IMR-90 (cell line): ENCODE measurements at places on chromosomes 2 and 18. TPM values are rescaled to one million over a fixed set of nuclear protein-coding genes. Genes with fewer than 3 reads are reported as not detected.

GRCh38 chr2:24886126-24886501 is 33.9 kb downstream of the ADCY3 start:
- DNase-seq, result no peak
- no peak overlapping the region for H3K4me3 ChIP-seq
- H3K4me1 ChIP-seq, result peaks cover 26% of the 10 kb centered on the region
- H3K27me3 ChIP-seq, result no peaks in the 10 kb centered on the region
- H3K27ac ChIP-seq, result no peak overlapping the region; the same call in 1 of the 2 replicates
- peaks cover 2% of the 10 kb centered on the region for H3K36me3 ChIP-seq

- no peaks in the 10 kb centered on the region for H3K27me3 ChIP-seq
- H3K4me3 ChIP-seq, result no peak overlapping the region
- H3K27ac ChIP-seq, result no peak overlapping the region
Measured at GRCh38 chr2:36513661-36514060, 84.3 kb downstream of the FEZ2 start.

DNA sequence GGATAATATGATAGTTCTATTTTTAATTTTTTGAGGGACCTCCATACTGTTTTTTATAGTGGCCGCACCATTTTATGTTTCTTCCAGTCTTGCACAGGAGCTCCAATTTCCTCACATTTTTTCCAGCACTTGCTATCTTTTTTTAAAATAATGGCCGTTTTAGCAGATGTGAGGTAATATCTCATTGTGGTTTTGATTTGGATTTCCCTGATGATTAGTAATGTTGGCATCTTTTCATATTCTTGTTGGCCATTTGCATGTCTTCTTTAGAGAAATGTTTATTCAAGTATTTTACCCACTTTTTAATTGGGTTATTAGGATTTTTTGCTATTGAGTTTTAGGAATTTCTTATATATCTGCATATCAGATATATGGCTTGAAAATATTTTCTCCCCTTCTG is 29.9 kb upstream of the NAPG start:
- H3K36me3 ChIP-seq, result no peaks in the 10 kb centered on the region
- H3K27ac ChIP-seq, result no peak overlapping the region
- H3K4me1 ChIP-seq, result no peaks in the 10 kb centered on the region
- no peak for DNase-seq
- no peak overlapping the region for H3K4me3 ChIP-seq

TAF1B gene
- 19.9 and 26.9 TPM in 2 replicates for total RNA-seq
